ENCODE measurements at places on chromosomes 1 and 21.

- no peak for DNase-seq
These were observed 46.5 kb upstream of the EPB41 start for GRCh38 chr1:28867850-28868249.

DNA sequence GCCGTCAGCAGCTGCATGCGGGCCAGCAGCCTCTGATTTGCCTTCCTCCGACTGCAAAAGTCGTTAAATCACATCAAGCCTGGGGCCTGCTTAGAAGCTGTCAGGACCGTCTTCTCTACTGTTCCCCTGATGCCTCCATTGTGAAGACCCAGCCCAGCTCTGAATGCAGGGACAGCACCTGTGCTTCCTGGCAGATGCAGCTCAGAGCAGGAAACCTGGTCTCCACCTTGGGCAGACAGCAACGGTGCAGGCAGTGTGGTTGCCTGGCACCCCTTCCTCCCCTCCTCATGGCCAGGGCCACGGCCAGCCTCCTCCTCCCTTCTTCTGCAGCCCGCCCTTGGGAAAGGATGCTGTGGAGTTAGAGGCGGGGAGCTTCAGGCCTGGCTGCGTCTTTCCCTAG, 92.3 kb upstream of the COL6A1 start:
- DNase-seq = no peak

GRCh38 chr1:109691759-109692158, 4.1 kb downstream of the GSTM1 start:
- DNase-seq = no peak

- DNase-seq = no peak
These were observed 12.6 kb upstream of the CHI3L2 start for GRCh38 chr1:111214884-111215283.

- no peak for DNase-seq
These were observed 31.2 kb downstream of the SASS6 start for GRCh38 chr1:100101564-100101963.

- peak; percentile 53 for DNase-seq
These were observed 100.0 kb upstream of the VAMP3 start for GRCh38 chr1:7671146-7671465.

GRCh38 chr1:111198836-111199235, 1.6 kb downstream of the DENND2D start:
- no peak for DNase-seq

DNA sequence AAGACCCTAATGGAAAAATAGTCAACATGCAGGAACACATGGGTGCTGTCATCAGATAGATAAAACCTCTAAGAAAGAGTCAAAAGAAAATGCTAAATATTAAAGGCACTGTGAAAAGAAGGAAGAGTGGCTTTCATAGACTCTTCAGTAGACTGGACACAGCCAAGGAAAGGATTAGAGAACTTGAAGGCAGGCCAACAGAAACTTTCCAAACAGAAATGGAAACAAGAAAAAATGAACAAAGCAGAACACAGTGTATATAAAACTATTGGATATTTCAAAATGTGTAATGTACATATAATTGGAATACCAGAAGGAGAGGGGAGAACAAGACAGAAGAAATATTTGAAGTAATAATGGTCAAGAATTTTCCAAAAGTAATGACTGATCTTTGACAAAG, 431.9 kb downstream of the MATN1 start:
- DNase-seq = no peak

GRCh38 chr1:95754412-95754811, 520.4 kb downstream of the RWDD3 start:
- DNase-seq = no peak

DNA sequence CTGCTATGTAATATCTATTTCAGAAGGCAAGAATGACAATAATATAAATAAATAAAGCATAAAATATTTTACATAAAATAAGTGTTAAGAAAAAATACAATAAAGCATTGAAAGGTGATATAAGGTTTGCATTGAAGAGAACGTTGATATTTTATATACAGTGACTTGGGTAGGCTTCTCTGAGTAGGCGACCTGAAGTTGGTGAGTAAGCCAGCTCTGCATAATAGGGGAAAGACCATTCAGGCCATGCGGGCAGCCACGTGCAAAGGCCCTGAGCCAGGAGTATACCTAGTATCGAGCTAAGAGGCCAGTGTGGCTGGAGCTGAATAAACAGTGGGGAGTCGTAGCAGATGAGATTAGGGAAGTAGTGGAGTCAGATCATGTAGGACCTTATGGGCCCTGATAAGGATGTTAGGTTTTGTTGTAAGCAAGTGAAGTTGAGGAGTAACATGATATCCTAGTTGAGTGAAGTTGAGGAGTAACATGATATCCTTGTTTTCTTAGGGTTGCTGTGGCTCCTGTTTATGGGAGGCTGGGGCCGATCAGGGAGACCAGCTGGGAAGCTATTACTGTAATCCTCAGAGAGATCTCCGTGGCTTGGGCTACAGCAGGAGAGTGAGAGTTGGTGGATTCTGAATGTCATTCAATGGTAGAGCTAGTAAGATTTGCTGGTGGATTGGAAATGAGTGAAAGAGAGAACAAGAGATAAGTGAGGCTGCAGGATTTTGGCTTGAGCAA, 22.0 kb downstream of the KCNK1 start:
- no peak for DNase-seq

GRCh38 chr1:82227306-82228095, 426.8 kb downstream of the ADGRL2 start:
- DNase-seq = no peak

- no peak for DNase-seq
These were observed 1.5 kb downstream of the GCLM start for GRCh38 chr1:93907718-93908117.

DNA sequence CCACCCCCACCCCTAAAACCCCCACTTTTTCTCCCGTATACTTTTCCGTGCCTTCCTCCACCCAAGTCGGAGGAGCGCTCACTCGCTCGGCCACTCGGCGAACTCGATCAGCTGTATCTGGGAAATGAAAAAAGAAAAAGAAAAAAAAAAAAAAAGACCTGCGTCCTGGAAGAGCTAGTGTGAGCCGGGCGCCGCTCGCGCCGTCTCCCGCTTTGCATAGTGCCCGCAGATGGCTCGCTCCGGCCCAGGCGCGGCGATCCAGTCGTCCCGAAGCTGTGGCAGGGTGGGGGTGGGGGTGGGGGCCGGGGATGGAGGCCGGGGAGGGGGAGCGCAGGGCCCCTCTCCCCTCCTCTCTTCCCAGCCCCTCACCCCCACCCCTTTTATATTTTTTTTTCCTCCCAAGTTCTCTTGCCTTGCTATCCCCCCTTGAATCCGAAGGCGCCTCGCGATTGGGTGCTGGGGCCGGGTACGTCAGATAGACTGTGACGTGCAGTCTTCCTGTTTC, 299 bp upstream of the PROX1 start:
- DNase-seq = peak; percentile 81

DNA sequence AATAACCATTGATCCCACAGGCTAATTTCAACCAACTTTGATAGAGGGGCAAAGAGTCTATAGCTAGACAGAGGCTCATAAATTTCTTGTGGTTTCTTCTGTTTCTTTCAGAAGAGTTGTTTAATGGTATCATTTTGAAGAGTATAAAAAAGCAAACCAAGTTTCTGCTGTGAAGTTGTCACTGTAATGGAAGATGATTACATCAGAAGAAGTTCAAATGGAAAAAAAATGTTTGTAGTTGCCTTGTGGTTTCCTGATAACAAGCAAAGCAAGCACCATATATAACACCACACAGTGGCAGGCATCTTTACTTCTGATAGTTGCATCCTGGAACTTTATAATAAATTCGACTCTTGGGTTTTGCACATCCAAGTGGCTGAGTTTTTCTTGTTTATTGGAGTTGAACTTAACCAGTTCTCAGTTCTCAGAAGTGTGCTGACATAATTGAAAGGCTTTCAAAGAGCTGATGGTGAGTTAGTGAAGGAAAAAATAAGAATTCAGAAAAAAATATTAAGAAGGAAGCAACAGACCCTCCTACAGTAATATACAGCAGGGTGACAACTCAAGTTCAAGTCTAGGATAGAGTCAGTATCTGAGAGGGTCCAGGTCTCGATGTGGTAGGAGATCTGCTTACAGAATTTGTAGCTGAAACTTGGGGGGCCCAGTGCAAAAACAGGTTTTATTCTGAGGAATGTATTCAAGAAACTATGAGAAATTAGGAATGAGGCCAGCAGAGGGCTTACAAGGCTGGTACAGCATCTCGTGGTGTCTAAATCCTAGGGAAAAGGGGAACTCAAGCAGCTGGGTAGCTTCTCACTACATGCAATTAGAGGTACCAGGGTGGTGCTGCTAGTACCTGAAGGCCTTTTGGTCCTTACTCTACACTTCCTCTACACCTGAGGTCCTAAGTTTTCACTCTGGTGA, 123.5 kb downstream of the CRB1 start:
- no peak for DNase-seq

DNA sequence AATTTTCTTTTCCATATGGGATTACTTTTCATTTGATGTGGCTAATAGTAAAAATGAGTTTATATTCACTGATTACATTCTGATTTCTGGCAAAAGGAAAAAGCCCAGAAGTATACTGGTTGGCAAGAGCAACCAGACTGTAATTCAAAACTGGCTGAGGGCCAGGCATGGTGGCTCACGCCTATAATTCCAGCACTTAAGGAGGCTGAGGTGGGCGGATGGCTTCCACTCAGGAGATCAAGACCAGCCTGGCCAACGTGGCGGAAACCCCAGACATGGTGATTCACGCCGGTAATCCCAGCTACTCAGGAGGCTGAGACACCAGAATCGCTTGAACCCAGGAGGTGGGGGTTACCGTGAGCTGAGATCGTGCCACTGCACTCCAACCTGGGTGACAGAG, 14.5 kb downstream of the SYT11 start:
- DNase-seq = no peak
